Stimulated activated CD8-positive, alpha-beta memory T cell treated with anti-CD3 and anti-CD28 coated beads, Interleukin-7, amount 100 ng/mL, for 1 hour (primary cell): ENCODE measurements at places on chromosomes 2 and 18.

DNA sequence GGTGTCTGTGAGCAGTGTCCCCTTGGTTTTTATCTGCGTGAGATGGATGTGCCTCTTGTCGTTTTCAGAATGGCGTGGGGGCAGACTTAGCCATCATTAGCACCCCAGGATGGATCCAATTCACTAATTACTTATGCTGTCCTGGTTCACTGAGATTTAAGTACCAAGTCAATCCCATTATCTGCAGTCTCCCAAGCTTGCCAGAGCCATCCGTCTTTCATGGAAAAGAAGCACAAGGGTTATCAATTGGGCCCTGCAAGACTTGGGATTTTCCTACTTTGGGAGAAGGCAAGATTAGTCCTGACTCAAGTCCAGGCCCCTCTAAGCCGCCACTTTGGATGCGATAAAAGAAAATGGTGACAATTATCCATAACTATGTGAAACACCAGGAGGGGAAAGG is 404.0 kb downstream of the TMEM182 start:
- DNase-seq: no peak

- DNase-seq: no peak
These were observed 14.8 kb downstream of the RELCH start for GRCh38 chr18:62201870-62202269.

DNA sequence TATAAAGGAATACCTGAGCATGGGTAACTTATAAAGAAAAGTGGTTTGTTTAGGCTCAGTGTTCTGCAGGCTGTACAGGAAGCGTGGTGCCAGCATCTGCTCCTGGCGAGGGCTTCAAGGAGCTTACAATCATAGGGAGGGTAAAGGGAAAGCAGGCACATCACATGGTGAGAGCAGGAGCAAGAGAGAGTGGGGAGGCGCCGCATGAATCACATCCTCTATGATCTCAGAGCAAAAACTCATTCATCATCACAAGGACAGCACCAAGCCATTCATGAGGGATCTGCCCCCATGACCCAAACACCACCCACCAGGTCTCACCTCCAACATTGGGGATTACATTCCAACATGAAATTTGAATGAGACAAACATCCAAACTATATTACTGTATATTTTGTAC is 32.5 kb downstream of the R3HDM1 start:
- no peak for DNase-seq

DNA sequence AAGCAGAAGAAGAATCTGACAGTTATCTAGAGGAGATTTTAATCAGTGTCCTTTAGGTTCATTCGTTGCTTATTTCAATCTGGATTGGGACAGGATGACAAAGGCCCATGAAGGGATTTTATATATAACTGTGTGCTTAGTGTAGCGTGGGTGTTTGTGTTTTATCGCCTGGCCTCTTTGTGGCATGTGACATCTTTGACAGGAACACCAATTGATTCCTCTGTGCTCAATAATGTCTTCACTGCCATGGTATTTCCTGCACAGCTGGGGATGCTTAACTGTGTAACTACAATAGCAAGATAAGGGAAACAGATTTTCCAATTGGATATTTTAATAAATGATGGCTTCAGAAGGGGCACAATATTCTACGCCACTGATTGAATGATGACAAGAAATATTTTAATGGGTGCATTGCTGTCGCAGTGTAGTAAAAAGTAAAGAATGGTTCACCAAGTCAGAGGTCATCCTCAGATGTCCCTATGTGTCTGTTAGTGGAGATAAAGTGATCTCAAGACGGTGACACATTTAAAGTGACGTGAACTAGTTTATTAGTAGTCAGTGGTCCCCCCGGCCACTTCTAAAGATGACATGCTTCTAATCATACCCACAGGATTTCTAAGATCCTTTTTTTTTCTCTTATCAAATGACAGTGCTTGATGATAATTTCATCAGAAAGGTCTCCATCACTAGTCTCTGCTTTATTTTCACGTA is 160.4 kb downstream of the AGAP1 start:
- DNase-seq: no peak

- no peak for DNase-seq
These were observed 1352.9 kb upstream of the CHAC2 start for GRCh38 chr2:52414561-52415295.

DNA sequence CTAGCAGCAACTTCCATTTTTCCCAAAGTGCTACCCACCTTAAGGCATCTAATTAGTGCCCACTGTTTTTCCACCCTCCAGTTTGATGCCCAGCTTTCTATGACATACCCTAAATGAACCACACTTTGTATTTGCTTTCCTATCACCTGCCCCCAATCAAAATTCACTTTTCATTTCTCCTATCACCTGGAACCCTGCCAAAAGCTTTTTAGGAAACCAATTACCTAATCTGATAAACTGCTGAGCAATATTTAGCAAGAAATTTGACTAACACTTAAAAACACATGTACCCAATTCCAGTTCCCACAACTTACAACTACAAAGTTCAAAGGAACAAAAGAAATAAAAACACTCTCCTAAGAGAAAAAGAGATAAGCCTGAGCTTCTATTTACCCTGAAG is 71.7 kb downstream of the IKZF2 start:
- no peak for DNase-seq

DNA sequence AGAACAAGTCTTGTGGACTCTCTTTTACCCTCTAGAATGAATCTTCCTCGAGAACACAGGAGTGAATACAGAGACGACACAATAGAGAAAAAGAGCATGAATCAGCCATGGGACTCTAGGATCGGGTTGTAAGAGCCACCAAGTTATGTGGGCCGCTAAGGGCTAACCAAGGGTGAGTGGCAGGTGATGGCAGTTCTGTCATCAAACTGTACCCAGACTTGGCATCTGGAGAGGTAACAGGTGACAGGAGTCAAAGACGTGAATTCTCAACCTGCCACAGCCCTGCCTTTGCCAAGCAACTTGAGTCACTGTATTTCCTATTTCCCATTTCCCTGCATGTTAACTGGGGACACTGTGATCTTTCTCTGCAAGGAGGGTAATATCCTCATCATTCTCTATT is 11.2 kb downstream of the SERPINE2 start:
- DNase-seq: no peak
